ENCODE measurements at places on chromosomes 2 and 18.

DNA sequence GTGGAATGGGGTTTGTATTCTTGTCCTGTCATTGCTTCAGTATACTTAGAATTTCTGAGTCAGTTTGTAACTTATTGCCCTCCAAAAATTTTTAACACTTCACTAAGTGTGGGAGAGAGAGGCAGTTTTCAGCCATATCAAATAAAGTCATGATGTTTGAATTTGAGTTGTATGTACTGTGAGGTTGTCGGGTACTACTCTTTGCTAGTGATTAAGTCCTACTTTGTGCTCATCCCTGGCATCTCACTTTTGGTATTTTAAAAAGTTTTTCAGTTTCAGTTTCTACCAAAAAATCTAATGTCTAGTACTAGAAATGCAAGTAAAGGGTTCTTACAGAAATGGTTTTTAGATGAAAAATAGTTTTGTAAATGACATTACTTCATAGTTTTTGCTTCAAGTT lies 40.7 kb downstream of the EIF5B start:
- DNase-seq = no peak

- DNase-seq = no peak
Observed at GRCh38 chr18:11178951-11179549, 29.7 kb upstream of the PIEZO2 start.

GRCh38 chr18:2515908-2516625 lies 55.2 kb downstream of the METTL4 start:
- DNase-seq = no peak

GRCh38 chr2:133517876-133518275 lies 50.4 kb downstream of the NCKAP5 start:
- DNase-seq = no peak

DNA sequence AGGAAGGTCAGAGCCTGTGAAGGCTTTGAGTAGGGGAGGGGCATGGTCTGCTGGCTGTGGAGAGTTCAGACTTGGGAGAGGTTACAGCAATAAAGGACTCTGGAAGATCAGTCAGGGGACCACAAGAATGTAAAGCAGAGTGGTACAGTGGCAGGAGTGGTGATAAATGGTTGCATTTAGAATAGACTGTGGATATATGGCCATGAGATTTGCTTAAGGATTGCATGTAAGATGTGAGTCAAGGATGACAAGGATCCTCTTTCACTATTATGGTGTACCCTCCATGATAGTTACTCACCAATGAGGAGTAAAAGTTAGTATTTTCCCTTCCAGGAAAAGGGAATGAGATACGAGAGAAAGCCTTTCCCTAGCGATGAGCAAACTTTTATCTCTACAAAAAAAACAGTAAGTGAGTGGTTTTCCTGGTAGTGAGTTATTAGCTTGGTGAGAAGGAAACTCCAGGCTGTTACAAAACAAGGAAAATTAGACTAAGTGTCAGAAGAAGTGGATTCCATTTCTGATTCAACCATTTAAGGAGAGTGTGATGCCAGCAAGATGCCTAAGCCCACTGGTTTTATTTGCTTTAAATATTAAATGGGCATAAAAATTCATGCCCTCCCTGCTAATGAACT lies 818.0 kb upstream of the ACVR2A start:
- DNase-seq = no peak

DNA sequence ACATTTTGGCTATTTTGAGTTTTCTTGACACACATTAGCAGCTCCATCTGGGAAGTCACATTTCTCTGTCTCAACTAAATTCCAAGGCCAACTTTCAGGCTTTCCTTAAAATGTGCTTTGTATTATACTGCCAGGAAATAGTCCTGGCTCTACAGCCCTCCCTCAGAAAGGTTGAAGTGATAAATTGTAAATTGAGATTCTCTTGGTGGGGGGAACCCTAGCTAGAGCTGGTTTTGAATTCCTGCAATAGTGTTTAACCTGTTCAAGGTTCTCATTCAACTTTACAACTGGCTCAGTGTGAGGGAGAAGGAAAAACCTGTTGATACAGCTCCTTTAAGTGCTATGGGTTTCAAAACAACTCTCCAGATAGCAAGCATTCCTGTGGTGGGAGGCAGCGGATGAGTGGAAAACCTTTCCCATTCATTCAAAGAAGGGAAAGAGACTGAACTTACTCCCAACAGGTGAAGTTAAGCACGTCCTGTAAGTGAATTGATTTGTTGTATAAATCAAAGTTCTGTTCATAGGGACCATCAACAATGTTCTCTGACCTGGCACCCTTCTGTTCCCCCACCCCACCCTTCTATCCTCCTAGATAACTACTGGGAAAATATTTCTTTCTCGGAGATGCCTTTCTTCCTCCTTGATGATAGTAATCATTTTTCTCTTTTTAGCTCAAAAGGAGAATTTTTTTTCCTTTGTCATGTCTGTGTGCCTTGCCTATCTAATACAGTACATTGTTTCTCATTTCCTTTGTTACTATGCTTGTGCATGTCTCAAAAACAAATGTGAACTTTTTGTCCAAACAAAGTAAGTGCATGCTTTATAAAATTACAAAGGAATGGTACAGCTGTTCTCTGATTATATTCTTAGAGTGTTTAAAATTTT lies 44.2 kb upstream of the SLC39A10 start:
- DNase-seq = no peak

DNA sequence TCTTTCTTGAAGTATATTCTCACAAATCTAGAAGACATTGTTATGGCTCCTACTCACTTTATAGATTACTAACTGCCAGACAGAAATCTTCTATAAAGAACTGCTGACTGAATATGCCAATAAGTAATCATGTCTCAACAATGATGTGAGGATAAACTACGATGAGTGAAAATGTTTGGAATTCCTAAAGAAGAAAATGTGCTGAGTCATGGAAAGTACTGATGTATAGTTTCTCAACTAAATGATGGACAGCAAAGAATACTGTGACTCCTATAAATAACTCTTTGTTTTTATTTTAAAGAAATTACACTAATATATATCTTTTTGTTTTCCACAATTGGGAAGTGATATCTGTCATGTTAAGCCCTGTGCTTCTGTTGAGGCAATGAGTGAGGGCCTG lies 232.9 kb downstream of the LNPK start:
- DNase-seq = no peak

GRCh38 chr2:145186303-145186702 lies 666.4 kb upstream of the ZEB2 start:
- DNase-seq = no peak

GRCh38 chr2:241613017-241613780 lies 23.8 kb downstream of the THAP4 start:
- DNase-seq = no peak

- no peak for DNase-seq
Observed at GRCh38 chr2:120140866-120141265, 82.3 kb downstream of the TMEM185B start.

DNA sequence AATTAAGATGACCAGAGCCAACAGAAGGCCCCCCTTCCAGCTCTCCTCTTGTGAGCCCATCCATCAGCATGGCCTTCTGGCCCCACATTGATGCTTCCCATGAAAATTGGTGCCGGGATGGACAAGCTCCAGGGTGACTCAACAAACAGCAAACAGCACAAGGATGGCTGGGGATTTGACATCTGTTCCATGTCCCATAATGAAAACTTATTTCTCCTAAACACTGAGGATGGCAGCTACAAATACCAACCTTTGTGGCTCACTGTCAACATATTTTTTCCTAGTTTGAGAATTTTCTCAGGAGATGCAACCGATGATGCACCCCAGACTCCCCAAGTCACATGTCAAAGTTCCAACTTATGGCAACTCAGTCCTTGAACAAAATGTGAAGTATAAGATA lies 169.6 kb upstream of the SIX2 start:
- DNase-seq = no peak

DNA sequence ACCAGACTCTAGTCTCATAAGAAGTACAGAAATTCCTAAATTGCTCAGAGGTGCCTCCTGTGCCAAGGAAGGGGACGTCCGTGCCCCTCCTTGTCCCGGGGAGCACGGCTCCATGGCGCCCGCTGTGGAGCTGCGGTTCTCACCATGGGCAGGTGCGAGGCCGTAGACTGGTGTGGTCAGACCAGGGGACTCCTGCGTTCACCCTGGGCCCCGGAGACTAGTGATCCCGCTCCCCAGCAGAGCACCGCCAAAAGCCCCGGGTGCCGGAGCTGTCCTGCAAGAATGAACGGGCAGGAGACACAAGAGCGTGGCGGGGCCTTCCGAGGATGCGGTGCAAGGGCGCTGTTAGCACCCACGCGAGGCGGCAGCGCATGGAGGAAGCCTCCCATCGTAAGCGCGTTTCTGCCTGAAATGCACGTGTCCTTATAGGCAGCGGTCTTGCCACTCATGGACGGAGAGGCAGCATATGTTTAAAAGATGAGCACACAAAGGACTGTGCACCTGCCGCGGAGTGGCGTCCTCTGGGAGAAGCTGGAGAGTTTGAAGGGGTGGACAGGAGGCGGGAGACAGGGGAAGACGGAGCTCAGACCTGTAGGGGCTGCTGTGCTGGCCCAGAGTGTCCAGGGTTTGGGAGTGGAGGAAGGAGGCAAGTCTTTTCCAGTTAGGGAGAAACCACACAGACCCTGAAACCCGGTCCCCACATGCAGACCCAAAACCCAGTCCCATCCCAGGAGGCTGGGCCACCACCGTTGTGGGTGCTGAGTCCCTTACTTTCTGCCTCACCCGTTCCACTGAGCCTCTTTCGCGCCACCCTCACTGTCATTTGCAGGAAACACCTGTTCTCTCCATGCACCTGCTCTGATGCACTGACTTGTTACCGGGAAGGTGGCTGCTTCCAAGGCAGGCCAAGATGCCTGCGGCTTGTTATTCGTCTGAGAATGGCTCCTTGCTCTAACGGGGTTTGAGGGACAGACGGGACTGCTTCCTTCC lies 7.5 kb upstream of the KCNG2 start:
- no peak for DNase-seq

GRCh38 chr2:182611009-182611408 lies 105.0 kb upstream of the DNAJC10 start:
- DNase-seq = no peak

GRCh38 chr2:230246206-230246605 lies 20.7 kb downstream of the SP140 start:
- DNase-seq = no peak

DNA sequence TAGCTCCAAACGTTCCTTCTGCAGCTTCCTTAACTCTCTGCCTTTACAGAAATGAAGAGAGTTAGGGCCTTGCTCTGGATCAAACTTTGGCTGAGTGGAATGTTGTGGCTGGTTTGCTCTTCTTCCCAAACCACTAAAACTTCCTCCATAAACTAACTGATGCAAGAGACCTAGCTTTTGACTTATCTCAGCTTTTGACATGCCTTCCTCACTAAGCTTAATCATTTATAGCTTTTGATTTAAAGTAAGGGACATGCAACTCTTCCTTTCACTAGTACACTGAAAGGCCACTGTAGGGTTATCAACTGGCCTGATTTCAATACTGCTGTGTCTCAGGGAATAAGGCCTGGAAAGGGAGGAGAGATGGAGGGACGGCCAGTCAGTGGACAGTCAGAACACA lies 8.3 kb downstream of the PXDN start:
- no peak for DNase-seq

DNA sequence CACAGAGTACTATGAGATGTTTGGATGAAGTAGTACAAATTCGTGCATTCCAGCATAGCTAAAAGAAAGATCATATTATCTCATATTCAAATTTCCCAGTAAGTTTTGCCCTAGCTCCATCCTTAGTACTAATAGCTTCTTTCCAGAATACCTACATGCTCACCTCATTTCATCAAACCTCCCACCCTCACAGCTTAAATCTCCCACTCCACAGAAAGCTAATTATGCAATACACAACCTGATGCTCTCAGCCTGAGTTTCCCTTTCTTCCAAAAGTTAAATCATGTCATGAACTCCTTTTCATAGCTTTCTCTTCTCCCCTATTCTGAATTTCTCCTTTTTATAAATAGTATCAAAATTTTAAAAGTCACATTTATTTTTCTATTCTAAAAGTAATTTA lies 34.6 kb downstream of the DNAH6 start:
- DNase-seq = no peak

DNA sequence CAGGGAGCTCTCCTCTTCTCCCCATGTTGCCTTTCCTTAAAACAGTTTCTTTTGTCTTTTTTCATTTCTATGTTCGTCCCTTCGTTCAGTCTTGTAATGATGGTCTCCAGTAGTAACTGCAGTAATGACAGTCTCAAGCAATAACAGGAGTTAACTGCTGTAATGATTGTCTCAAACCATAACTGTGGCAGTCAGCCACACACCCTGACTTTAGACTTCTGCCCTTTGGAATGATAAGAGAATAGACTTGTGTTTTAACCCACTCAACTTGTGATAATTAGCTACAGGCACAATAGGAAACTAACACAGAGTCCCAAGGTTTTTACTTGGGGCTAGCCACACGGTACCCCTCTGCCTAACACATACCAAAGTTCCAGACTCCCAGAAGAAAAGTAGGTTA lies 12.1 kb downstream of the TMEM131 start:
- DNase-seq = no peak

DNA sequence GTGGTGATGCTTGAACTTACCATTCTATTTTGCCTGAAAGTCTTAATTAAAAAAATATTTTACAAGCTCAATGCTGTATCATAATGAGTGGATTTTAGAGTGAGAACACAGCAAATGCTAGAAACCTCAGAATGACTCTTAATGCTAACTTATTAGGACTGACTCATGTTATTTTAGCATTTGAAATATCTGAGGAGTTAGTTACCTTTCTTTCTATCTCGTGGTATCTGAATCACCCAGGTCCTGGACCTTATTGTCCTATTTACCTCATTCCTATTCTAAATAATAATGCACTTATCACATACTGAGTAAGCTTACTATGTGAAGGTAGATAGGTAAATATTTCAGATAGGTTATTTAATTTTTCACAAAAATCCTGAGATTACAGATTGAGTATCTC lies 70.7 kb downstream of the SOS1 start:
- no peak for DNase-seq

GRCh38 chr2:60054571-60055340 lies 498.7 kb downstream of the BCL11A start:
- no peak for DNase-seq

GRCh38 chr2:25098670-25099486 lies 57.0 kb downstream of the EFR3B start:
- DNase-seq = no peak

GRCh38 chr2:49041061-49041460 lies 113.3 kb downstream of the FSHR start:
- DNase-seq = no peak

DNA sequence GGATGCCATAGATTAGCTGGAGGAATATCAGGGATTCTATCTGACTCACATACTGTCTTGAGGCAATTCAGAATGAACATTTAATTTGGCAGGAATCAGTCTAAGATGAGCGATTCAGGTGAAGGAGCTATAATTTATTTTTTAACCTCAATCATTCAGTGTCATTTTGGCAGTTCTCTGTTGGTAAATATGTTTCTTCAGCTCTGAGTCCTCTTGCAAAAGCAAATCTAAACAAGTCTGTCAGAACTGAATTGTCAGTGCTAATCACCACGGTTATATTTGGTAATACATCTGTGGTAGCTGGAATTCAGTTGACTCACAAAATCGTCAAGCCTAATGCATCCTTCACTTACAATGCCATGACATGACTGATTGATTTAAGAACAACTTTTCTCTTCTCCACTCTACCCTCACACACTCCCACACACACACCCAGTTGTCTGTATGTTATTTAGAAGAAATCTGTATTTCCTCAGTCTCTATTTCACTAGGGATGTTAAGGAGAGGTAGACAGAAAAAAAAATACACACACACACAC lies 516.6 kb upstream of the NXPH2 start:
- DNase-seq = no peak
